ENCODE measurements at places on chromosomes 11 and 22.

GRCh38 chr11:96062134-96062533, 138.2 kb upstream of the MTMR2 start:
- no peak for DNase-seq

- no peak for DNase-seq
Observed at GRCh38 chr22:24398409-24398808, 29.0 kb upstream of the ADORA2A start.

DNA sequence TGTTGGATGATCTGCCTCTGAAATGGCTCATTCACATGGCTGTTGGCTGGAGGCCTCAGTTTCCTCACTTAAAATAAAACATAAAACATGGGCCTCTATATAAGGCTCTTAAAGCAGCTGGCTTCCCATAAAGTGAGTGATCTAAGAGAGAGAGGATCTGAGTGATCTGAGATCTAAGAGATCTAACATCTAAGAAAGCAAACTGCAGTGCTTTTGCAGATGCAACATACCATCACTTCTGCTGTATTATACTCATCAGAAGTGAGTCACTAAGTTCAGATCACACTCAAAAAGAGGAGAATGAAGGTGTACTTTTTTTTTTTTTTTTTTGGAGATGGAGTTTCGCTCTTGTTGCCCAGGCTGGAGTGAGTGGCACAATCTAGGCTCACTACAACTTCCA, 18.1 kb upstream of the HSPA8 start:
- DNase-seq: no peak

GRCh38 chr11:20962581-20962980, 293.2 kb downstream of the NELL1 start:
- no peak for DNase-seq

- DNase-seq: no peak
Observed at GRCh38 chr11:17267576-17267975, 9.0 kb upstream of the NUCB2 start.

DNA sequence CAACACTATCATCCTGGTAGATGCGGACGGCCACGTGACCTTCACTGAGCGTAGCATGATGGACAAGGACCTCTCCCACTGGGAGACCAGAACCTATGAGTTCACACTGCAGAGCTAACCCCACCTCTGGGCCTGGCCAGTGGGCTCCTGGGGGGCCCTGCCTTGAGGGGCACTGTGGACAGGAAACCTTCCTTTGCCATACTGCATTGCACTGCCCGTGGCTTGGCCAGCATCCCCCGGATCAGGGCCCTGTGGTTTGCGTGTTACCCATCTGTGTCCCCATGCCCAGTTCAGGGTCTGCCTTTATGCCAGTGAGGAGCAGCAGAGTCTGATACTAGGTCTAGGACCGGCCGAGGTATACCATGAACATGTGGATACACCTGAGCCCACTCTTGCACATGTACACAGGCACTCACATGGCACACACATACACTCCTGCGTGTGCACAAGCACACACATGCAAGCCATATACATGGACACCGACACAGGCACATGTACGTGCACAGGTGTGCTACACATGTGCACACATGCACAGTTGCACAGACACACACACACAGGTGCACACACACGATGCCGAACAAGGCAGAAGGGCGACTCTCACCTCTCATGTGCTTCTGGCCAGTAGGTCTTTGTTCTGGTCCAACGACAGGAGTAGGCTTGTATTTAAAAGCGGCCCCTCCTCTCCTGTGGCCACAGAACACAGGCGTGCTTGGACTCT, 15.3 kb upstream of the DGCR8 start:
- no peak for DNase-seq

GRCh38 chr11:2818021-2818420, 67.6 kb downstream of the CDKN1C start:
- no peak for DNase-seq

DNA sequence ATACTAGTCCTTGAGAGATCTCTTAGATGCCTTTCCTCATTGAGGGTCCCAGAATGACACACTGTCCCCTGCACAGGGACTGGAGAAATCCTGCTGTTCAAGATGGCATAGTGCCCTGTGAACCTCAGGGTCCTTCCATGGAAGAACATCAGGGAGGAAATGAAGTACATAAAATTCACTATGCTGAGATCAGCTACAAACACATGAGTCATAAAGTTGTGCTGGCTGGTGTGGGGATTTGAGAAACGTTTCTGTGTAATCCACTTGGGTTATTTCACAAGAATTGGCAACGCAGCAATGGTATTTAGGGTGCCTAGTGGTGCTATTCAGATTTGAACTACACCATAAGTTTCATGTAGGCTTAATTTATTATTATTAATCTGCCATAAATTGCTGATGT, 174.4 kb downstream of the MAML2 start:
- DNase-seq: no peak

- DNase-seq: no peak
Observed at GRCh38 chr11:112025707-112026106, 499 bp downstream of the DLAT start.

- no peak for DNase-seq
Observed at GRCh38 chr11:45622861-45623260, 42.6 kb downstream of the CHST1 start.

DNA sequence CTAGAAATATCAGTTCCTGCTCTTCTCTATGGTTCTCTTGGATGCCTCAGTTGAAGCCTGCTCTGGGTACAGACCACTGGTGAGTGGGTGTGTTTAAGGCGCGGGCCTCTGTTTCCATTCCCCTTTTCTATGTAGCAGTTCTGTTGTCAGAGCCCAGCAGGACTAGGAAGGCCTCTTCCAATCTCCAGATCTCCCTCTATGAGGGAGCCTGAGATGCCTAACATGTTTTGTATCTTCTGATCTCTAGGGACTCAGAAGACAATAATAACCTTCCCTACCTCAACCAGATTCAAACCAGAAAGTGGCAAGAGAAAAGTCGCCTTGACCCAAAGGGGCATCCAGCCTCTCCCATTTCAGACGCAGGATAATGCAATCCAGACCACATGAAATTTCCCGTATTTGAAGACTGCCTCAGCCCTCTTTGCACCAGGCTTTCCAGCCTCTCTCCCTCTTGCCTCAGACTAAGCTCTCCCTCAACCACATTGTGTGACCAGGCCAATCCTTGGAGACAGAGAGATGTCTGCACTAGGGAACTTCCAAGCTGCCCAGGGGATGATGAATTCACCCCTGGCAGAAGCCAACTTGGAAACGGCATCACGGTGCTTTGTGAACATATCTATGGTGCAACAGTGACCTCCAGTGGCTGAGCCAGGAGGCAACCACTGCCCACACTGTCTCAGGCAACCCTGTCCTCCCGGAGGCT, 150.1 kb upstream of the UBASH3B start:
- peak; percentile 43 for DNase-seq

- DNase-seq: peak; percentile 25
Observed at GRCh38 chr11:70203751-70204465, 812 bp downstream of the FADD start.

- no peak for DNase-seq
Observed at GRCh38 chr11:93213622-93214021, 15.8 kb upstream of the SLC36A4 start.

- no peak for DNase-seq
Observed at GRCh38 chr11:12114193-12115033, 4.0 kb downstream of the MICAL2 start.

GRCh38 chr11:69044111-69045013, 4.4 kb upstream of the TPCN2 start:
- no peak for DNase-seq

GRCh38 chr11:62921573-62922188, 518 bp upstream of the CHRM1 start:
- no peak for DNase-seq

DNA sequence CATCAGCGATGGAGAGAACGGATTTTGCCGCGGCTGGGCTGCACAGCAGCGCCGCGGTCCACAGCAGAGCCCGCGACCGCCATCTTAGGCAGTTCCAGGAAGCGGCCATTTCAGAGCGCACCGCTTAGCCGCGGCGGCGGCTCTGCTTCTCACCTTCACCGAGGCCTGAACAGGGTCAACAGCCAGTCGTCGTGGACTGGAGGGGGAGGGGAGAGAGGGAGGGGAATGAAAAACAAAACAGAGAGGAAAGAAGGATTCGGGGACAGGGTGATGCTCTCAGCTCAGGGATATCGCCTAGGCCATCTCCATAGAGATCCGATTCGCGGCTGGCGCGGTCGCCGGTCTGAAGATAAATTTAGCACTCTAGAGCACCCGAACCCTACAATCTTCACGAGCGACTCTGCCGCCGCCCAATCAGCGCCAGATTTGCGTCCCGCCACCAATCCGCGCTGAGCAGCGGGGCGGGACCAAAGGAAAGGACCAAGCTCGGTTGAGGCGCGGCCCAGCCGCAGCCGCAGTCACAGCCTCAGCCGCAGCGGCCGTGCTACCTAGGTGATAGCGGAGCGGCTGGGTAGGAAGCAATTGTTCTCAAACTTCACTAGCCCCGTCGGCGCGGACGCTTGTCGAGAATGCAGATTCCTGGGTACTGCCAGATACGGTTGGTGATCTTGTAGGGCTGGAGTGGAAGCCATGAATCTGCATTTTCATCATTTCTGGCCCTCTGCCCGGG, at the start of gene ZBED5:
Gene ZBED5 (minus strand): TSS at position 345 of the 730 bp plus-strand sequence. CDS start 3,108 bp downstream, outside the sequence.
- peak; percentile 98 for DNase-seq

DNA sequence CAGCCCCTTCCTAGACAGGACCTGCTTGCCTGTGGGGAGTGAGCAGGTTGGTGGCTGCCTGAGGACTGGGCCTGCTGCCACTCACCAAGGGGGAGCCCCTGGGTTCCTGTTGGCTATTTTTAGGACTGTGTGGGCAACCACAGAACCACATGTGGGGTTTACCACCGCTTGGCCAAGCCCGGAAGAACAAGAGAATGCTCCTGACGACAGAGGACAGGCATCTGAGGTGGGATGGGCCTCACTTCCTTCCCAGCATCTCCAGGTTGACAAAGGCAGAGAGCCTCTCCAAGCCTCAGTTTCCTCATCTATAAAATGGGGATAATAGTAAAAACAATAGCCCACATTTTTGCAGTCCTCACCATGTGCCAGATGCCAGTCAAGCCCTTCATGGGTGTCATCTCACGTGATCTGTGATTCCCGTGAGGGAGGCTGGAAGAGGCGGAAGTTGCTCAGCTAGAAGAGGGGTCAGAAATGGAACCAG, 43.6 kb downstream of the LRRC32 start:
- no peak for DNase-seq

- no peak for DNase-seq
Observed at GRCh38 chr22:49540913-49541692, 286.6 kb downstream of the BRD1 start.

- DNase-seq: no peak
Observed at GRCh38 chr11:68660066-68660810, 24.1 kb upstream of the GAL start.

DNA sequence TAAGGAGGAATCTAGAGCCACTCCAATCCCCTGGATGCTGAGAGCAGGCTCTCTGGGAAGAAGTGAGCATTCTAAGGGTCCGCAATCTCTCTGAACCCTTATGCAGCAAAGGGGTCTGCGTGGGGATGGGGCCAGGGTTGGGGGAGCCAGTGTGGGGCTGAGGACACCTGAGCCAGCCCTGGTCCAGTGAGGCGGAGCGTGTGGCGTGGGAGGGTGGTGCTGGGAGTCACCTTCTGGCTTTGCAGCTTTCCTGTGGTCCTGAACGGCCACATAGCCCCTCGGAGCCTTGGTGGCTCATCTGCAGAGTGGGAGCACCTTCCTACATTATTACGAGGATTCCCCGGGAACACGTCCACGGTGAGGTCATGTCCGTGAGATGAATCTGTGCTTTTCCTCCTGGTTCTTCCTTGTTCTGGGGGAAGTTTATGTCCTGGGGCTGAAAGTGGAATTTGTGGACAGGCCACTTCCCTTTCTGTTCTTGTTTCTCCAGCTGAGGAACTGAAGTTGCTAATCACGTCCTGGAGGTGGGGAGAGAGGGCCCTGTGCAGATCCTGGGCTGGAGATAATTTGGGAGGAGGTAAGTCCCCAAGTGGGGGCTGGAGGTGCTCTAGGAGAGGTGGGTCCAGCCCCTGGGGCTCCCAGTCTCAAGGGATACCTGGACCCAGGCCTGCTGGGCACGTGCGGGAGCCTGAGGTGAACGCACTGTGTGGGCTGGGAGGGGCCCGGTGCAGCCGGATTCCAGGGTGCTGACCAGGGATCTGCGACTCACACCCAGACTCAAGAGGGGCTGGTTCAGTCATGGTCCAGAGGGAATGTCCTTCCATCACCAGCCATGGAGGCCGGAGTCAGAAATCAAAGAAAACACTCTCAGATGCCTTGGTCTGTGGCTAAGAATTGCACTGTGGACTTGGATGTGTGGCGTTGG, 6.1 kb downstream of the MRGPRE start:
- DNase-seq: no peak

GRCh38 chr11:35886759-35887158, 57.1 kb upstream of the LDLRAD3 start:
- no peak for DNase-seq

- no peak for DNase-seq
Observed at GRCh38 chr22:45995405-45996101, 18.6 kb upstream of the WNT7B start.

GRCh38 chr22:49718396-49718795, 109.3 kb downstream of the BRD1 start:
- DNase-seq: no peak

DNA sequence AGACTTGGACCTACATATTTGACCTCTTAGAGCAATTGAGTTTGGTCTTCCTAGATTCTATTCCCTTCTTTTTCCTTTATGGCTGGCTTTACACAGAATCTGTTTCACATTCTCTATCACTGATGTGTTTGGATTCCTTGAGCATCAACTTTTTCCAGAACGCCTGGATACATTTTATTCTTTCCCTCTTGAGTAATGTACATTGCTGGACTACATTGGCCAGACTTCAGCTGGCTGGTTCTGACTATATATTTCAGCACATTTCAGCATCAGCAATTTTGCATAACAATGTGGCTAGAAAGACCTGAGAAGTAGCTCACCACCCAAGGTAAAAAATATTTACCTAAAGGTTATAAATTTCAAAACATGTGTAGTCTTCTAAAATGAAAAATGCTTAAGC, 2198.2 kb upstream of the RAG2 start:
- DNase-seq: no peak

DNA sequence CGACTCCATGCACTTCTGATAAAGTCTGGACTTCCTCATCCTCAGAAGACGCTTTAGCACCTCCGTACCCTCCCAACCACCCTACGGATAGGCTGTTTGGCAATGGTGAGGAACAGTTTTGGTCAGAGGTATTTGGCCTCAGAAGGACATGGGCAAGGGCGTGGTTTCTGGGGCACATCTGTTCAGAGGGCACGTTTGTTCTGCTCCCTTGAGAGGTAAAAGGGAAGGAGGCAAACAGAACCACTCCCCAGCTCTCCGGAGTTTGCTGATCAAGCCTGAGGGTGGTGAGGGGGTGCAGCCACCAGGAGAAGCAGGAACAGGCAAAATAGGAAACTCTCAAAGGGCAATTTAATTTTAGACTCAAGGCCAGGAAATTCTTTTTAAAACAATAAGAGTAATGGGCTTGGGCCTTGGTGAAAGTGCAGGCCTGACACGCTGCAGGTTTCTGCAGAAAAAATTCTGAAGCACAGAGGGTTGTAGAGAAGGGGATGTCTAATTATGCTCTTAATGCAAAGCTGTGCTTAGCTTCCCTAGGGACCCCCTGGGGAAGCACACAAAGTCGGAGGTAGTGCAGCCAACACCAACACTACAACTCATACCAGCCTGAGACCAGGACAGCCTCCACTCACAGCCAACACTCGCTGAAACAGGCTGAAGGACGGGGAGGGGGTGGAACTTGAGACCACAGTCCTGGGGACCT, 23.3 kb downstream of the ETS1 start:
- no peak for DNase-seq

All from NCI-H187 (cell line).